NCI-H510A (cell line): ENCODE measurements at places on chromosomes 13 and 19.

- no peak for DNase-seq
These were observed 17.3 kb upstream of the RELB start for GRCh38 chr19:44984005-44984404.

DNA sequence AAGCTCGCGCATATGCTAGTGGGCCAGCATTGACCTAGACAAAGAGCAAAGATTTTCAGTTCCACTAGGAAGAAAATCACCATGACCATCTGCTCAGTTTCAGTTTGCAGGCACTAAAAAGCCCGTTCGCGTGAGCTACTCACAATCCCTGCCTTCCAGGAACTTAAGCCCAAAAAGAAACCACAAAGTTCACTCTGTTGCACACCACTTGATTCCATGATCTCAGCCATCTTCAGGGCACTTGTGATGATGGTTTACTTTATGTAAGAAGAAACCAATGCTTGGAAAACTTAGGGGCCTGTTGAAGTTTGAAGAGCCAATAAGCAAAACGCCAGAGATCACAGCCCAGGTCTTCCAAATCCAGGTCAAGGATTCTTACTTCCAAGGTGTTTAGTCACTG lies 45.0 kb upstream of the SLC15A1 start:
- no peak for DNase-seq

GRCh38 chr19:15126131-15126910 lies 19.1 kb downstream of the SYDE1 start:
- DNase-seq: no peak

DNA sequence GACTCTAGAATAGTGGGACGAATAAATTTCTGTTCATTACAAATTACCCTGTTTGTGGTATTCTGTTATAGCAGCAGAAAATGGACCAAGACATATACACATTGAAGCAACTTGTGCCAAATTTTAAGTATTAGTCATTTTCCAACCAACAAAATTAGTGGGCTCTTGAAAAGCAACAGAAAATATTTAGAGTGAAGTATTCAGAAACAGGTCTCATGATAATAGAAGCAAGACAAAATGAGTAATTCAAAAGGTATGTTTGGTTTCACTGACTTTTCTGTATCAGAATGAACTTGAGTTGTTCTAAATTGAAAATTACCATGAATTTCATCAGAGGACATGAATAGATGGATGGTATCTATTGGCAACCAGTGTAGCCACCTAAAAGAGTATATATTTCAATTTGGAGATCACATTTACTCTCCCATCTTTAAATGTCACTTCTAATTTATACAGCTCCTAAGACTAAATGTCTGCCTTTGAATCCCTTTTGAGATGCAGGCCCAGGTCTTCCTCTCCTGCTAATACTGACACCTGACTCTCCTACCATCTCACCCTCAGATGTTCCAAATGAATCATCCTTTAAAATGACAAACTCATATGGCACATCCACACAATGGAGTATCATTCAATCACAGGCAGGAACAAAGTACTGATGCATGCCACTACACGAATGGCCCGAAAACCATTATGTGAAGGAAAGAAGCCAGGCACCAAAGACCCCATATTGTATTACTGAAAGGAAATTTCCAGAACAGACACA lies 40.7 kb upstream of the DOCK9 start:
- no peak for DNase-seq

- no peak for DNase-seq
These were observed 26.5 kb downstream of the ZNF607 start for GRCh38 chr19:37692956-37693620.

- no peak for DNase-seq
These were observed 6.0 kb upstream of the BSG start for GRCh38 chr19:566403-566802.

DNA sequence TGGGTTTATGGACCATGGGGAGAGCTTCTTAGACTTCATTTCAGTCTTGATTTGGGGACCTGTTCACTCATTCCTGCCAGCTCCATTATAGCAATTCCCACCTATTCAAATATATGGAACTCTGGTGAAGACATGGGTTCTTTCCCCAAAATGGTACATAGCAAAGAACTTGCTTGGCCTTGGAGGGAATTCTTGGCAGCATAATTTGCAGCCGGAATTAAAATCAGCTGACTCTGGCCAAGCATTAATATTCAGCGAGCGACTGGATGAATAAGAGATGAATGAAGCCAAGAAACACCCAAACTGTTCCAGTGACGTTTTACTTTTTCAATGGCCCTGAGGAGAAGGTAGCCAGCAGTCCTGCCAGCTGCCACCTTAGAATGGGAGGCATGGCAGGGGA lies 88.4 kb upstream of the SOX1 start:
- DNase-seq: no peak

- DNase-seq: peak; percentile 7
These were observed at the start of gene ITM2B for GRCh38 chr13:48233046-48233888. TSS of gene ITM2B (plus strand) at chr13:48233206. CDS start at chr13:48233361, 155 bp downstream.

- no peak for DNase-seq
These were observed 451.7 kb downstream of the EFNB2 start for GRCh38 chr13:106083620-106084350.

DNA sequence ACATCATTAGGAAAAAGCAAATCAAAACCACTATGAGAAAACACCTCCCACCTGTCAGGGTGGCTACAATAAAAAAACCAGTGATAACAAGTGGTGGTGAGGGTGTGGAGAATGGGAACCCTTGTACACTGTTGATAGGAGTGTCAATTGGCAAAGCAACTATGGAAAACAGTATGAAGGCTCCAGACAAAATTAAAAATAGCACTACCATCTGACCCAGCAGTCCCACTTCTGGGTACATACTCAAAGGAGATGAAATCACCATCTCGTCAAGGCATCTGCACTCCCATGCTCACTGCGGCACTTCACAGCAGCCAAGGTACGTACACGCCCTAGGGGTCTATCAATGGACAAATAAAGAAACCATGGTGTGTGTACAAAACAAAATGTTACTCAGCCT lies 715.1 kb downstream of the UQCRFS1 start:
- no peak for DNase-seq

DNA sequence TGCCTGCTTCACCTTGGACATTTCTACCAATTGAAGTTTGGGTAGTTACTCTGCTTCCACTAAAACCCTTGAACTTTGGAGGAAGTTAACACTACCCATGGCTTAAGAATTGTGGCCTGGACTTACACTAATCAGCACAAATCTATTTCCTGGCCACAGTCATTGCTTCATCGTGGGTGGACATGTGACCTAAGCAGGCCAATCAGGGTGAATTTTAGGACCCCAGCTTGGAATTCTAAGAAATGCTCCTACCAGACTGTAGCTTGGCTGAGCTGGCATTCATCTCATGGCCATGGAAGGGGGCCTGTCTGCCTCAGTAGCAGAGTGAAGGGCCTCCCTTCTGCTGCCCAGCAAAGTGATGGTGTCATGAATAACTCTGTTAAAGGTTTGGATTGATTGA lies 58.3 kb upstream of the SLC15A1 start:
- DNase-seq: no peak

DNA sequence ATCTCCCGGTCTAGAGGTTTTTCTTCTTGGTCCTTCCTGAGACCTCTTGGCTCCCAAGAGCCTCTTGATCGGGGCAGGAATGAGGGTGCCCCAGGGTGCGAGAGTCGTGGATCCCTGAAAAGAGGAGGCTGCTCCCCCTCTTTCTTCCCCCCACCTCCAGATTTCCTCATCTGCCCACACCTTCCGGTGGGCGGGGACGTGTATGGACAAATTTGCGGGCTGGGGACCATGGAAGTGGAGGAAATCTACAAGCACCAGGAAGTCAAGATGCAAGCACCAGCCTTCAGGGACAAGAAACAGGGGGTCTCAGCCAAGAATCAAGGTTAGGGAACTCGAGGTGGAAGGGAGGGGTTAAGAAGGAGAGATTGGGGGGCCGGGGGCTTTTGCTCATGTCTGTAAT lies at the start of gene MCEMP1:
Gene MCEMP1, plus strand, starts transcription at position 237 of the 400 bp plus-strand sequence. Its CDS starts 31 bp downstream, at position 268.
- no peak for DNase-seq

- no peak for DNase-seq
These were observed 406.3 kb downstream of the COG6 start for GRCh38 chr13:40061466-40062450.
